A549 treated with Mapracorat at 1 μM for 4 hours (cell line): ENCODE measurements at places on chromosomes 6 and 20. TPM values are rescaled to one million over a fixed set of nuclear protein-coding genes. Genes with fewer than 3 reads are reported as not detected.

The FLRT3 gene
- total RNA-seq, result 1.6 to 2.2 TPM (median 1.8 TPM) in 5 replicates

The ZSCAN31 gene
- total RNA-seq, result 1.4 to 4.2 TPM (median 1.9 TPM) in 5 replicates

The SLC35D3 gene
- total RNA-seq, result 0.05 to 0.14 TPM (median 0.12 TPM) in 3 of 5 replicates, not detected in the others

The GINS1 gene
- 32.2 to 34.6 TPM (median 33.2 TPM) in 5 replicates for total RNA-seq

The RBM24 gene
- total RNA-seq, result 6.4 to 8.7 TPM (median 6.6 TPM) in 5 replicates

The C6orf141 gene
- total RNA-seq, result 9.7 to 13.3 TPM (median 11.2 TPM) in 5 replicates

The SAMD5 gene
- 0.43 to 0.88 TPM (median 0.60 TPM) in 5 replicates for total RNA-seq

The SLPI gene
- 7.2 to 15.2 TPM (median 11.4 TPM) in 5 replicates for total RNA-seq

The ZNF184 gene
- 2.1 to 3.5 TPM (median 2.8 TPM) in 5 replicates for total RNA-seq

The PPP1R16B gene
- total RNA-seq, result 0.11 to 0.22 TPM (median 0.15 TPM) in 5 replicates

The ENPP5 gene
- not detected in 5 replicates for total RNA-seq

The MOXD1 gene
- total RNA-seq, result 1.4 to 1.9 TPM (median 1.7 TPM) in 5 replicates

The HLA-E gene
- 56.4 to 67.3 TPM (median 59.7 TPM) in 5 replicates for total RNA-seq

The ADAT2 gene
- total RNA-seq, result 3.5 to 4.4 TPM (median 4.0 TPM) in 5 replicates

The DSP gene
- total RNA-seq, result 33.2 to 49.8 TPM (median 44.1 TPM) in 5 replicates

The RNF182 gene
- 3.2 to 3.6 TPM (median 3.4 TPM) in 5 replicates for total RNA-seq

The MLN gene
- total RNA-seq, result not detected in 5 replicates

The CD83 gene
- total RNA-seq, result 1.5 to 2.5 TPM (median 1.8 TPM) in 5 replicates

The LTA gene
- total RNA-seq, result 0.10 to 0.16 TPM (median 0.12 TPM) in 3 of 5 replicates, not detected in the others

The OARD1 gene
- 15.9 to 21.1 TPM (median 20.1 TPM) in 5 replicates for total RNA-seq

The SYCP2 gene
- total RNA-seq, result 0.12 to 0.62 TPM (median 0.36 TPM) in 5 replicates

The OTOR gene
- total RNA-seq, result not detected in 5 replicates

The OLIG3 gene
- total RNA-seq, result not detected in 5 replicates

The CCM2L gene
- total RNA-seq, result 0.27 to 0.61 TPM (median 0.35 TPM) in 5 replicates

The TNNC2 gene
- 0.28 TPM in 1 of 5 replicates, not detected in the others for total RNA-seq

The PI16 gene
- total RNA-seq, result not detected in 5 replicates

The C4B gene
- 0.69 to 1.5 TPM (median 1.3 TPM) in 5 replicates for total RNA-seq

The CST5 gene
- not detected in 5 replicates for total RNA-seq

The TRDN gene
- total RNA-seq, result not detected in 5 replicates

The DEF6 gene
- 0.10 to 0.19 TPM in 2 of 5 replicates, not detected in the others for total RNA-seq

The CLPSL1 gene
- not detected in 5 replicates for total RNA-seq

The BMP2 gene
- 0.20 to 0.45 TPM (median 0.33 TPM) in 5 replicates for total RNA-seq

The ZNF311 gene
- 0.10 to 0.29 TPM (median 0.18 TPM) in 5 replicates for total RNA-seq

The HLA-DPB1 gene
- not detected in 5 replicates for total RNA-seq

The SIGLEC1 gene
- total RNA-seq, result 0.01 to 0.02 TPM (median 0.02 TPM) in 3 of 5 replicates, not detected in the others

The DLK2 gene
- total RNA-seq, result 4.5 to 7.5 TPM (median 7.1 TPM) in 5 replicates

The AIF1 gene
- not detected in 5 replicates for total RNA-seq

The RIPOR3 gene
- 0.06 TPM in 1 of 5 replicates, not detected in the others for total RNA-seq

The FUCA2 gene
- total RNA-seq, result 51.9 to 54.4 TPM (median 53.0 TPM) in 5 replicates

The UNC93A gene
- total RNA-seq, result not detected in 5 replicates

The BANF2 gene
- total RNA-seq, result not detected in 5 replicates

The GRIK2 gene
- 0.35 to 0.44 TPM (median 0.40 TPM) in 5 replicates for total RNA-seq

The FAM83D gene
- 55.3 to 72.1 TPM (median 65.2 TPM) in 5 replicates for total RNA-seq

The RAB44 gene
- 0.03 to 0.06 TPM (median 0.04 TPM) in 4 of 5 replicates, not detected in the other for total RNA-seq

The ULBP1 gene
- 0.57 to 1.0 TPM (median 0.75 TPM) in 5 replicates for total RNA-seq

The CD40 gene
- 4.2 to 4.9 TPM (median 4.5 TPM) in 5 replicates for total RNA-seq

The OPN5 gene
- total RNA-seq, result not detected in 5 replicates
